ENCODE measurements at places on chromosomes 5 and 9.

- DNase-seq, result no peak
These were observed 8.2 kb upstream of the STRBP start for GRCh38 chr9:123276551-123276950.

DNA sequence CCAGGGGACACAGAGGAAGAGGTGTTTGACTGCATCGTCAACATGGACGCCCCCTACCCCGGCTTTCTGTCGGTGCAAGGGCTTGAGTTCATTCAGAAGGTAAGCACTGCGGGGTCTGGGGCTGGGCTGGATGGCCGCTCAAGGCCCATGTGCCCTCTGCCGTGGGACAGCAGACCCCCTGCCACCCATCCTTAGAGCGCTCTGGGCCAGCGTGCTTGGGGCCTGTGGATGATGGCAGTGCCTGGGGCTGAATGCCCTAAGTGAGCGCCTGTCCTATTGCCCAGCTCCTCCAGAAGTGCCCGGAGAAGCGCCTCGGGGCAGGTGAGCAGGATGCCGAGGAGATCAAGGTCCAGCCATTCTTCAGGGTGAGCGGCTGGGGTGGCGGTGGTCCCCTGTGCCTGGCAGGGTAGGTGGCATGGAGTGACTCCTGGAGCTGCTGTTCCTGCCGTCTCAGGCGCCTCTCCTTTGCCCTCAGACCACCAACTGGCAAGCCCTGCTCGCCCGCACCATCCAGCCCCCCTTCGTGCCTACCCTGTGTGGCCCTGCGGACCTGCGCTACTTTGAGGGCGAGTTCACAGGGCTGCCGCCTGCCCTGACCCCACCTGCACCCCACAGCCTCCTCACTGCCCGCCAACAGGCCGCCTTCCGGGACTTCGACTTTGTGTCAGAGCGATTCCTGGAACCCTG, 3.9 kb downstream of the ZDHHC12 start:
- no peak for DNase-seq

DNA sequence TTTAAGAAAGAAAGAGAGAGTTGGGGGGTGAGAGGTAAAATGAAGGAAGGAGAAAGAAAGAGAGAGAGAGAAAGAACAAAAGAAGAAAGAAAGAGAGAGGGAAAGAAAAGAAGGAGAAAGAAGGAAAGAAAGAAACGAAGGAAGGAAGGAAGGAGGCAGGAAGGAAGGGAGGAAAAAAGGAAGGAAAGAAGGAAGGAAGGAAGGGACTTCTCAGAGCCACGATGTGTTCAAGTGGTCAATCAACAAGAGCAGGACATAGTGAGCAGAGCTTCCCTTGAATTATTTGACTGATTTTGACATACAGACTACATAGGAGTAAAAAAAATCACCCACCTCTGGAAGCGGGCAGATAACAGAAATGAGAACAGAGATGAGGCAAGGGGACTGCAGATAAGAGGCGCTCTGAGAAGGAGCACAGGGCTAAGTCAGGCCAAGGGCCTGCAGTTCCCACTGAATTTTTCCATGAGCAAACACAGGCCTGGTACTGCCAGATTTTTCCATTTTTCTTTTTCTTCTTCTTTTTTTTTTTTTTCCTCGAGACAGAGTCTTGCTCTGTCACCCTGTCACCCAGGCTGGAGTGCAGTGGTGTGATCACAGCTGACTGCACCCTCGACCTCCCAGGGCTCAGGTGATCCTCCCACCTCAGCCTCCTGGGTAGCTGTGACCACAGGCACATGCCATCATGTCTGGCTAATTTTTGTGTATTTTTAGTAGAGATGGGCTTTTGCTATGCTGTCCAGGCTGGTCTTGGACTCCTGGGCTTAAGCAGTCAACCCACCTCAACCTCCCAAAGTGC, 77.7 kb upstream of the IL17B start:
- no peak for DNase-seq

- peak; percentile 57 for DNase-seq
These were observed at the start of gene TRIO for GRCh38 chr5:14142827-14143545. TSS of gene TRIO (plus strand) at chr5:14143342. CDS start at chr5:14143726, 384 bp downstream.

GRCh38 chr9:659286-659685, 182.2 kb upstream of the DMRT1 start:
- DNase-seq, result no peak

DNA sequence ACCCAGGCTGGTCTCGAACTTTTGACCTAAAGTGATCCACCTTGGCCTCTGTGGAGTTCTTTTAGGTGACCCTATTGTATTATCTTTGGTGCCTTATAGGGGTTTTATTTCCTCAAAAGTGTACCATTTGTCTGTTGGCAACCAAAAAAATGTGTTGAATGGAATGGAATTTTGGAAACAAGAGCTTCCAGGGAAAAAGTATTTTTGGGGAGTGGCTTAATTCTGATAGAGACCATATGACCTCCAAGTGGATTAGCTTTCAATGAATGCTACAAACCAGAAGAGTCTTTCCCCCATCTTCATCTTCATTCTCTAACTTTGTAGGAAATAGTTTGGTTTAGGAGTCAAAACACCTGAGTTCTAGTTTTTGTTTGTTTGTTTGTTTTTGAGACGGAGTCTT, 3.4 kb upstream of the OGN start:
- DNase-seq, result no peak

DNA sequence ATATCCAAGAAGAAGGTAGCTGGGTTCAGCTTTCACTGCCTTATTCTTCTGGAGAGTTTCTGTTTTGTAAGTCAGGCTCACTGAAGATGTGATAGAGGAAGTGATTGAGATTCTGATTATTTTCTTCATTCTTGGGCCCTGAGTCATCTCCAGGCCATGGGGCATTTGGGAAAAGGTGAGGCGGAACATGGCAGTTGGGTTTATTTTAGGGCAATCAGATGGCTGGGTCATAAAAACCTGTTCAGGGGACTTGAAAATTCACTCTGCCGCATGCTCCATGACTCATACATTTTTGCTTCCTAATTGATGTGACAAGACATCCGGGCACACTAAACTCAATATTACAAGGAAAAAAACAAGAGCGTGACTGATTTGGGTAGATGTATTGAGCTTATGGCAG, 265.7 kb upstream of the KLF4 start:
- DNase-seq, result no peak

GRCh38 chr5:59126708-59127573, 544.1 kb downstream of the RAB3C start:
- no peak for DNase-seq

DNA sequence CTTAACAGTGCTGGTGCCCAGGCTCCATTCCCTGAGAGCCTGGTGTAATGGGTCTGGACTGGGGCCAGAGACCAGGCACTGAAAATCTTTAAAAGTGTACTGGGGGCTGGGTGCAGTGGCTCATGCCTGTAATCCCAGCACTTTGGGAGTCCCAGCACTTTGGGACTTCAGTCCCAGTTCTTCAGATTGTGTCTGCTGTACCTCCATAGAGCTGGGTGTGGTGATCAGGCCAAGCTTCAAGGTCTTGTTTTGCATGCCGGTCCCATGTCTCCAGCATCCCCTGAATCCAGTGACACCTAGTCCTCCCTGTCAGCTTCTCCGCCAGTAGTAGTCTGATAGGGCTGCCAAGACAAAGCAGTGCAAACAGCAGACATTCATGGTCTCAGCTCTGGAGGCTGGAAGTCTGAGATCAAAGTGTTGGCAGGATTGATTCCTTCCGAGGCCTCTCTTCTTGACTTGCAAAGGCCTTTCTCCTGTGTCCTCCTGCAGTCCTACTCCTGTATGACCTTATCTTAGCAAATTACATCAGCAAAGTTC, 108.2 kb downstream of the SYK start:
- DNase-seq, result no peak

DNA sequence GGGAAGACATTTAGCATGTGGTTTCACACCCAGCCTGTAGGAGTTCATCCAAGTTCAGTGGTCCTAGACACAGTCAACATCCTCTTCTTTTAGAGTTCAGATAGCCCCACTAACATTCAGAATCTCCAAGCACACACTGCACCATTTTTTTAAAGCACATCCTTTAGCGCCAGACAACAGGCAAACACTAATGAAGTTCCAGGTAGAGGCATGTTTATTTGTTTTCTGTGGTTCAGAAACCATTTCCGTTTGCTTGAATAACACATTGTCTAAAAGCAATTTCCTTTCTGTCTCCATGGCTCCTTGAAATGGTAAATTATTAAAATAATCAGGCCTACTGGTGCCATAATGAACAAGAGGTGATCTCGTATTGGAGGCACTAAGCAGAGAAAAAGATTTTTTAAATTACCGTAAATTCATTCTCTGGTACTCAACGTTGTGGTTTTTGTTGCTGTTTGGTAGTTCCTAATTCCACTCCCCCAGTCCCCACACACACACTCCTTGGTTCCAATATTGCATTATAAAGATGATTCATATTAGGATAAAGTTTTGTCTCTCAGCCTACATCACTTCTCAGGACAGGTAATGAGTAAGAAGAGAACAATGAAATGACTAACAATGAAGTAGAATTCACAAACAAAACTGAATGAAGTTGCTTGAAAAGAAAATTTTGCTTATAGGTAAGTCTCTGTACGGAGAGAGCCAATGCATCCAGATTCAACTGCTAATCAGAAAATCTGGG, 153.1 kb downstream of the PCSK1 start:
- no peak for DNase-seq

GRCh38 chr5:33075731-33076130, 364.6 kb downstream of the NPR3 start:
- no peak for DNase-seq

- DNase-seq, result no peak
These were observed 294.6 kb upstream of the PUM3 start for GRCh38 chr9:3138231-3139229.

DNA sequence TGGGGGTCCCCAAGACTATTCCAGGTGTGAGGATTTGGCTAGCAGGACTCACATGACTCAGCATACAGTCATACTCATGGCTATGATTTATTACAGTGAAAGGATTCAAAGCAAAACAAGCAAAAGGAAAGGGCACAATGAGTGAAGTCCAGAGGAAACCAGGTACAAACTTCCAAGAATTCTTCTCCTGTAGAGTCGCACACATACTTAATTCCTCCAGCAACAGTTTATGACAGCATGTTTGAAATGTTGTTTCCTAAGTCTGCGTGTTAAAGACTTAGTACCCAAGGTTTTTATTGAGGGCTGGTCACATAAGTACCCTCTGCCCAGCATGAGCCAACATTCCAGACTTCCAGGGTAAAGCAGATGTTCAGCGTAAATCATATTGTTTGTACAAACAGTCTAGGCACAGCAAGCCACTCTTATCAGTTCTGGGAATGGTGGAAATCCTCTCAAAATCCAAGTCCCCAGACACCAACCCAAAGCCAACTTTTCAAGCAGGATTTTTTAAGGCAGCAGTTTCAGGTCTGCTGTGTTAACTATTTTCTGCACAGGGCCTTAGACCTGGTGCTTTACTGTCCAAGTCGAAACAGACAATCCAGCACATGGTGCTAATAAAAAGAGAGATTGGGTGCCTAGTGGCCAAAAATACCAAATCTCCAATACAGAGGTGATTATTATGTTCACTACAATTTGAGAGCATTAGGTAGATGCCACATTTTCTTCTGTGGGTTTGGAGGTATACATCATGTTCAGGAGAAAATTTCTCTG, 18.6 kb upstream of the RICTOR start:
- DNase-seq, result no peak

DNA sequence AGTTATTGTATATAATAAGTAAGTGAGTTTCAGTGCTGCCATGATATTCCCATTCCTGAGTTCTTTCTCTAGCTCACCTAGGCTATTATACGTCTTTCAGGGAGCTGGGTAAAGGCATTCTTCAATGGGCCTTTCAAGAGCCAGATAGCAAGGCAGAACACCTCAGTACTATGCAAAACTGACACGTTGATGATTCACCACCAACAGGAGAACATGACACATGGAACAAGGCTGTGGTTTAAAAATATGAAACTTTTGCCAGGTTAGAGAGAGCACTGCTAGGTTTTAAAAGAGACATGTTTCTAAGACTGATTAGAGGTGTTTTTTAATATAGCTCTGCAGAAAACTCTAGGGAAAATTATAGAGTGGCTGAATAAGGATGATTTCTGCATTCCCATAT, 95.9 kb downstream of the UGCG start:
- DNase-seq, result no peak

All from stimulated activated CD4-positive, alpha-beta T cell treated with anti-CD3 and anti-CD28 coated beads, TNF-alpha, amount 100 ng/mL, for 1 hour (primary cell).